ENCODE measurements at places on chromosomes 2 and 18.

GRCh38 chr2:460861-461260, 173.0 kb upstream of the ALKAL2 start:
- DNase-seq = no peak

DNA sequence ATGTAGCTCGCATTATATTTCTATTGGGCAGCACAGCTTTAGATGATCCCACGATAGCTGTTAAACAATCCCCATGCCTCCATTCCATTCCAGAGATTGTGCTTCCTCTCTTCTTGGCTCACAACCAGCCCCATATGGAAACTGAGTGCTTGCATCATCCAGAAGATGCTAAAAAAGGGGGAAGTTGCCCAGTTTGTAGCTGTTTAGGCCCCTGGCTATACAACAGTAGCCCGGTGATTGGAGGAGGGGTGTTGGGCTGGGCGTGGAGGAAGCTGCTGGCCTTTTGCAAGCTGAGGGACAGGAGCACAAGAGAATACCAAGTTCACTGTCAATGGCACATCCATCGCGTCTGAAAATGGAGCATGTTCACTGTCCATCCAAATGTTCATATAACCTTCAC, 360.2 kb downstream of the ALK start:
- no peak for DNase-seq

DNA sequence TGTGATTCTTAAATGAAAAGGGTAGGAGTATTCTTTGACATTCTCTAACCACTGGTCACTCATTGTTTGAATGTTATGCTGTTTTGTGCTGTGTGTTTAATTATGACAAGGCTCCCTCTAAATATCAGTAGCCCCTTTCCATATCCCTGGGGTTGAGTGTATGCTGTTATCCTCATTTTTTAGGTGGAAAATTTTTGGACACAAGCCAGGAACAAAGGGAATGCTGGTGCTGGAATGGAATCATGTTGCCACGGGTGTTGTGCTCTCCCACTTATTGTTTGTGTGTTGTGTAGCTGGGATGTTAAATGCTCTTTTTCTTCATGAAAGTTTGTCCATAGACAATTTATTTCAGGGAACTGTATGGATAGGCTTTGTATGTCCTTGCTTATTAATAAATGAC, 43.3 kb downstream of the ZNF532 start:
- no peak for DNase-seq

DNA sequence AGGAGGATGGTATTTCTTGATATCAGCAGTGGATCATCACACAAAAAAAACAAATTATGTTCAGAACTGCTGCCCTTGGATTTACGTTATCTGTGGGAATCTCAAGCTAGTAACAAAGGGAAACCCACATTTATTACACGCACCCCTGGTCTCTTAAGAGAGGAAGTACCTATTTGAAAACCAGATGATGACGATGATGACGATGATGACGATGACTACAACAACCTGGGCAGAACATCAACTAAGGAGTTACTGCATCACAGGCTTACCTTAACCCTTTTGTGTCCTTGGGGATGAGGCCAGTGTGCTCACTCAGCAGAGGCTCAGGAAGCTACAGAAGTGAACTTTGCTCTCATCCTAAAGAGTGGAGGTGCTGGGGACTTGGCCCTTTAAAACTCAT, 169.4 kb downstream of the FSHR start:
- DNase-seq = no peak

DNA sequence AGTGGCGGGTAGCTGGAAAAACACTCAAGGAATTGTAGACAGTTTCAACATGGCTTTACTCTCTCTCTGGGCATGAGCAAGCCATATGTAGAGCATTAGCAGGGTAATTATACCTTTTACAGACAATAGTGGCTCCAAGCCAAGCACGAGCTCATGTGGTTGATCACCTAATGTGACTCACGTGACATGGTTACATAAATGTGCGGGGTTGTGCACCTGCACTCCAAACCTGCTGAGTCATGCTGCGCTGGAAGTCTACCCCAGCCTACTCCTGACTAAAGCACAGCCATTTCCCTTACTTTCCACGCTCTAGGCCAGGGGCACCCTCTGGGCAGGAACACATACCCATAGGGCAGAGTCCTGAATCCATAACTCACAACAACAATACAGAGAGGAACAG, 232.8 kb downstream of the MBD5 start:
- DNase-seq = no peak

- no peak for DNase-seq
Observed at GRCh38 chr2:28133778-28134177, 243.2 kb downstream of the BABAM2 start.

GRCh38 chr2:144339048-144339447, 180.9 kb downstream of the ZEB2 start:
- no peak for DNase-seq

- DNase-seq = no peak
Observed at GRCh38 chr2:130966775-130967490, 126.3 kb downstream of the FAM168B start.

GRCh38 chr18:63818212-63818611, 43.0 kb downstream of the SERPINB7 start:
- DNase-seq = no peak

GRCh38 chr2:59150217-59150849, 909.2 kb upstream of the FANCL start:
- no peak for DNase-seq

- no peak for DNase-seq
Observed at GRCh38 chr2:175880-176820, 87.7 kb downstream of the SH3YL1 start.

DNA sequence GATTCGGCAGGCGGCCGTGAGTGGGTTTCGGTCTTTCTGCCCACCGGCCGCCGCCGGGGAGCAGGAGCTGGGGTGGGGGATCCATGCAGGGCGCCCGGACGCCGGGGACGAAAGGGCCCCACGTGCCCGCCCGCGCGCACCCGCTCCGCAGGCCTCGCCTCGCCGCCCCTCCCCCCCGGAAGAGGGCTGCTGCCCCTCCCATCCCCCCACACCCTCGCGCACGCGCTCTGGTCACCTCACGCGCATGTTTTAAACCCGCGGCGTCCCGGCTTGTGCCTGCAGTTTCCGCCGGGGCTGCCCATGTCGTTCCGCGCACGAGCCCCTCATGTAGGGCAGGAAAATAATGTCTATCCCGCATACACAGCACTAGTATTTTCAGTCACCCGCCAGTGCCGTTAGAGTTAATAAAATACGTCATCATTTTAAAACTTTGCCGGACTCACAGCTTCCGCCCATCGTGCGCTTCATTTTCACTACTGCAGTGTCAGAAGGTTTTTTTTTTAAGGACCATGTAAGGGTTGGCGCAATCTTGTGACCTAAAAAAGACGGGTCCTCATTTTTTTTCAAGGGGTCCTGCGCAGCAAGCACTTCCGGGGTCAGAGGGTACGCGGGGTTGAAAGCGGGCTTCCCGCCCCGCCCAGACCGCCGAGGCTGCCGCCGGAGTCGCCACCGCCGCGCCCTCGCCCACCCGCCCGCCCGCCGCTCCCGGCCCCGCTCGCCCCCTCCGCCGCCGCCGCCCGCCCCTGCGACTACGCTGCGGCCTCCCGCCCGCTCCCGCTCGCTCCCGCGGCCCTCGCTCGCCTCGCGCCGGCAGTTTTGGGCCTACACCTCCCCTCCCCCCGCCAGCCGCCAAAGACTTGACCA, at the start of gene PCBP1:
Gene PCBP1, plus strand, starts transcription at position 640 of the 864 bp plus-strand sequence. CDS start 267 bp downstream, outside the sequence.
- DNase-seq = peak; percentile 92

DNA sequence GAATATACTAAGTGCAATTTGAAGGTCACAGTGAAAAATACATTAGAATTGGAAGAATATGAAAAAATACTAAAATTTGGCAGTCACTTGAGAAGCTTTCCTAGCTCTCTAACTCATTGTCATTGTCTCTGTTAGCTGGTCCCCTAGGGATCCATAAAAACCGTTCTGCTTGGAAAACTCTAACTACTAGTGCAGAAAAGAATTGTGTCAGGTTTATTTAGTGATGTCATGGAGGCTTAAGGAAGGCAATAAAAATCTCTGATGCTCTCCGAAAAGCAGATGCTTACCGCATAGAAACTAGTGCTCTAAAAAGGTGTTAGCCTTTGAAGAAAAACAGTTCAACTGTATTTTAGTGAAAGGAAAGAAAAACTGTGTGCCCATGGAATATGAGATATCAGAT, 150.1 kb upstream of the DLGAP1 start:
- no peak for DNase-seq

DNA sequence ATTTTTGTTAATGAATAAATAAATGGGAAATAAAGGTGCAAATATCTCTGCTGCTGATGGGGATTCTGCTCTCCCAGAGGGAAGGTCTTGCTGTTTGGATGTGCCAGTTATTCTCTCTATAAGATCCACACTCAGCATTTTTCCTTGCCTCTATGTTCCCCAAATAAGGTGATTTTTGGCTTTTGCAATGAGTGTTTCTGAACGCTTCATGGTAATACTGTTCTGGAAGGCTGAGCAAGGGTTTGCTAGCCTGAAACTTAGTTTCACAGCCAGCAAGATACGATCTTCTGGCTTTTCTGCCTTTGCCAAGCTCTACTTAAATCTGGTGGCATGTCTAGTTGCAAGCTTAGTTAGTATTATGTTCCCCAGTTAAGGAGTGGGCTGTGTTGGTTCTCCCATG, 114.6 kb downstream of the LPIN1 start:
- no peak for DNase-seq

- DNase-seq = no peak
Observed at GRCh38 chr2:196274387-196274809, 103.0 kb upstream of the STK17B start.

GRCh38 chr2:220767591-220768255, 804.4 kb downstream of the EPHA4 start:
- no peak for DNase-seq

DNA sequence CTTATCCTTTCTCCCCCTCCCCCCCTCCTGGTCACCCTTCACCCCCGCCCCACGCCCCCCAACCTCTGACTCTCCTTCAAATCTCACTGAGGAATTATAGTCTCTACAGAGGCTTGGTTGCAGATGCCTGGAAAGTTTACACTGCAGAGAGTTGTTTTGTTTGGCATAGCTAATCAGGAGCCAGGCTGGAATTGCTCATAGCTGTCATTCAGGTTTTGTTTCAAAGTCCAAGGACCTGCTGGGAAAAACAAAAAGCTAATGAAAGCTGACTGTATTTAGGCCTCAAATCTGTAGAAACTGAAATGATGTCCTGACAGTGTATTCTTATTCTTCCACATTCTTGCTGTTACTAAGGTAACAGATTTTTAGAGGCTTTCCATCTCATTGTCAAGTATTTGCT, 22.6 kb downstream of the GREB1L start:
- DNase-seq = no peak

Measured in HEK293T (cell line).